Aorta (tissue), 5 donors: ENCODE measurements at places on chromosomes 3 and 15. TPM values are rescaled to one million over a fixed set of nuclear protein-coding genes. Genes with fewer than 3 reads are reported as not detected.

GRCh38 chr3:194269610-194270145, 81.5 kb downstream of the CPN2 start:
- DNase-seq = peak; percentile 92

GRCh38 chr15:87608238-87609028, 648.1 kb downstream of the NTRK3 start:
- no peak for DNase-seq

GRCh38 chr3:100740207-100740606, 30.9 kb downstream of the TFG start:
- DNase-seq = no peak

DNA sequence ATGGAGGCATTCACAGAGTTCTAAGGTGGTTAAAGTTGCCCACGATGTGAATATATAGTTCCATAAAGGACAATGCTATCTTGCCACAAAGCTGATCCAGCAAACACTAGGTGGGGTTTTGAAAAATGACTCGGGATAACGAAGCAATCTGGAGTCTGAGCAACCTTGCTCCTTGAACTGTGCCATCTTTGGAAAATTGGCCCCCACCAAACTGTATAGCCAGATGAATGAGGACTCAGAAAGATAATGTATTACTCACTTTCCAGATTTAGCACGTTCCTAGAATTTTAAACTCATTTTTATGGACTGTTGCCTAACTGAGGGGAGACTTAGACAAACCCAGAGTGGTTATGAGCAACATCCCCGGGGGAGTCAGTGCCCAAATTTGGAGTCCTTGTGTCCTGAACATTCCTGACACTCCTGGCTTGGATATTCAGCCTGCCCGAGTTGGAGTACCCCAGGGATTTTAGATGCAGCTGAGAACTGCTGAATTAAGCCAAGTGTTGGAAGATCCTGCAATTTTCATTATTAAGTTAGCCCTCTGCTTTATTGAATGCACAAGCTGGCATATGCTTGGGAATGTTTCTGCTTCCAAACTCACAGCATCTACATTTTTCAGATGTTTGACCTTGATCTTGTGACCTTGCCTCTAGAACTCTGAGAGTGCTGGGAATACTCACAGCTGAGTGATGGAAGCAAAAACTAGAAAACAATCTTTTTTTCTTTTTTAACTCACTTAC, 8.8 kb upstream of the MAGI1 start:
- DNase-seq = peak; percentile 85

- no peak for DNase-seq
Observed at GRCh38 chr3:123602325-123602724, 17.5 kb upstream of the HACD2 start.

DNA sequence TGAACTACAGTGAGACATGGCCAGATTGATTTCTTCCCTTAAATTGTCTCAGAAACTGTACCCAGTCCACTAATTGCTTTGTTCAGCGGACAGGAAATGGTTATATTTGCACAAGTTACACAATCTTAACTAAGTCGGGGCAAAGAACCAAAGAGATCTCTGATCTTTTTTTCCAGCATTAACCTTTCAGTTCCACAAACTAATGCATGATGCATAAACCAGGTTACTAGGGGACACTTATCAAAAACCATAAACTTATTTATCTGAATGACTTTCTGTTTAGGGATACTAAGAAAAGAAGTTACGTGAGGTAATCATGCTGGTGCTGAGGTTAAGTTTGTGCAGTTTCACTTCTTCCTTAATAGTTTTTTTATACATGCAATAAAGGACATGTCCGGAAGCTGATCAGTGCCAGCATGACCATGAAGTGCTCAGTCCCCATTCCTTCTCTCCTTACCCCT, 22.4 kb downstream of the FNDC3B start:
- no peak for DNase-seq

MRAS gene
- total RNA-seq = 68.1 TPM

- no peak for DNase-seq
Observed at GRCh38 chr3:160091441-160091840, 102.8 kb downstream of the IL12A start.

SERPINI1 gene
- total RNA-seq = 13.5 TPM

- DNase-seq = no peak
Observed at GRCh38 chr3:122678506-122678905, 2.1 kb upstream of the PARP14 start.

GRCh38 chr3:193771011-193771652, 178.1 kb downstream of the OPA1 start:
- DNase-seq = no peak

GRCh38 chr15:81524496-81524895, 150.5 kb upstream of the TMC3 start:
- no peak for DNase-seq

- no peak for DNase-seq
Observed at GRCh38 chr3:62835554-62836236, 39.5 kb downstream of the CADPS start.

HYKK gene
- 8.0 TPM for total RNA-seq

RYR3 gene
- total RNA-seq = 23.1 TPM

DNA sequence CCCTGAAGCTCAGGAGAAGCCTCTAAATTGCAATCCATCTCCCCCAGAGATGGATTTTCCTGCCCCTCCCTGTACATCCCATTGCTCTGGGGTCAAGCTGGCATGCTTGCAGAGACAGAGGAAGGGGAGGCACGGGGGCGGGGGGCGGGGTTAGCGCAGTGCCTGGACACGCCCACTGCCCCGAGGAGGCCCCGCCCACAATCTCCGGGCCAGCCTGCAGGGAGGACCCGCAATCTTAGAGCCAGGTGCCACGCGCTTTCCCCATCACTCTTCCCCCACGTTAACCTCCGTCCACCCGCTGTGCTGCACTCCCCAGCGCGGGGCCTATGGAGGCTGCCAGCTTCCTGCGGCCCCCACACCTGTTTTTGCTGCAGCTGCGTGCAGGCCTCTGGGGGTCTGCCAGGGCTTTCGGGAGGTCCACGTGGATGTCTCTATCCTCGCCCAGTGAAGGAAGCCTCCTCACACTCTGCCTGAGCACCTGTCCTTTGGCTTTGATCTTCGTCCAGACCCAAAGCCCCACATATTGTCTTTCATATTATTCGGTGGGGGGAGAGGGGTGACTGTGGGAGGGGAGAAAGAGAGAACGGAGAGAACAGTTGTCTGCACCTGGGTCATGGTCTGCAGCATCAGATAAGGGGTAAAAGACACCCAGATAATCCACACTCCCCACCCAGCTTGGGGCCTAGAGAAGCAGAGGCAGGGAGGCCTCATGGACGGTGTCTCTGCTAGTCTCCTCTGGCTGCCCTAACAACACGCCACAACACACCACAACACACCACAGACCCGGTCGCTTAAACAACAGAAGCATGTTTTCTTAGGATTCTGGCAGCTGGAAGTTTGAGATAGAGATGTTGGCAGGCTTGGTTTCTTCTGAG, 118.0 kb upstream of the MEF2A start:
- peak; percentile 77 for DNase-seq

- DNase-seq = no peak
Observed at GRCh38 chr3:141708367-141708766, 29.7 kb upstream of the RNF7 start.

TNK2 gene
- total RNA-seq = 81.3 TPM

- no peak for DNase-seq
Observed at GRCh38 chr3:169430707-169431404, 232.7 kb downstream of the MECOM start.

DNA sequence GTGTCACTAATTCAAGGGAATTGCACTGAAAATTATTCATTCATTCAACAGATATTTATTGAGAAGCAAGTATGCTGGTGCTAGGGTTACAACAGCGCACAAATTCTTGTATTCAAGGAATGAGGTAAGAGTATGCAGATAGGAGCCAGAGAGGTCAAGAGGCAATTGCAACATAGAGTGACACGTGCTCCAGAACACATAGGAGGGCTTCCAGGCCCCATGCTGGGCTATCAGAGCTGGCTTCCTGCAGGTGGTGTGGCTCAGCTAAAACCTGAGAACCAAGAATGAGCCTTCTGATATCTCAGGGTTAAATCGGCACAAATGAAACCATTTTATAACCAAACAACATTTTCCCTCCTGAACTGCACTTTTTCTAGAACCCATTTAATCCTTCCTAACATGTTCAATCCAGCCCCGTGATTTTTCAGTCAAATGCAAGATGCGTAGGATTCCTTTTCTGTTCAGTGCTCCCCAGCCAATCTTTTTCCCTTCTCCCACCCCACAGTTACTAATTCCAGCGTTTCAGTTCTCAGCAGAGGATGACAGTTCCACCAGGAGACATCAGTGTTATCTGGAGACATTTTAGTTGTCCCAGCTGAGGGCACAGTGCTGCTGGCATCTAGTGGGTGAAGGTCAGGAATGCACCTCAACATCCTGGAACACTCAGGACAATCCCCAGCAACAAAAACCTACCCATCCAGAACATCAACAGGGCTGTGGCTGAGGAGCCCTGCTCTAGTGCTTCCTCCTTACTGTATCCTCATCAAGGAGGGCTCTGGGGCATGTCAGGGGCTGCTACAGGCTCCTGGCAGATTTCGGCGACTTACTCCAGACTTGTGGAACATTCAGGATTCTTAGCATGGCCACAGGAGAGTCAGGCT, 13.1 kb downstream of the CCR5AS start:
- no peak for DNase-seq

DNA sequence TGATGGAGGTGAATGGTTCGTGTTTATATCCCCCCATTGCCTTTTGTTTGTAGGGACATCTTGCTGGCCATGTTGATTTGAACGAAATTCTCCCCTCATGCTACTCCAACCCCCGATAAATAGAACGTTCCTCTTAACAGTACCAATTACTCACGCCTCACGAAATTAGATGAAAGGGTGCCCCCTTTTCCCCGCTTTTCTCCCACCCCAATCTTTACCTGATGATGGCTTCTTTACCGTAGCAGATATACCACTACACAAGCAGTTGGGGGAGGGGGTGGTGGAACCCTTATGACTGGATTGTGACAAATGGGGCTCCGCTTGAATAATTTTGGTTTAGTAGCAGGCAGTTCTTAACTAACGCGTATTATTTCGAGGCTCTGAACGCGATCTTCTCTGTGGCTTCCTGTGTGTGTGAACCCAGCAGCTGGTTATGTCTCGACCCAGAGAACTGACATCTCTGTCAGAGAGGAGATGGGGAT, 1.1 kb downstream of the PIAS1 start:
- no peak for DNase-seq

SCN5A gene
- 2.0 TPM for total RNA-seq

NAALADL2 gene
- 19.0 TPM for total RNA-seq

PLSCR5 gene
- not detected for total RNA-seq

TMEM207 gene
- not detected for total RNA-seq

LYSMD2 gene
- total RNA-seq = 10.5 TPM

- DNase-seq = no peak
Observed at GRCh38 chr3:64220161-64220914, 4.9 kb downstream of the PRICKLE2 start.

- peak; percentile 86 for DNase-seq
Observed at GRCh38 chr3:125129512-125129997, 73.8 kb upstream of the HEG1 start.

DNA sequence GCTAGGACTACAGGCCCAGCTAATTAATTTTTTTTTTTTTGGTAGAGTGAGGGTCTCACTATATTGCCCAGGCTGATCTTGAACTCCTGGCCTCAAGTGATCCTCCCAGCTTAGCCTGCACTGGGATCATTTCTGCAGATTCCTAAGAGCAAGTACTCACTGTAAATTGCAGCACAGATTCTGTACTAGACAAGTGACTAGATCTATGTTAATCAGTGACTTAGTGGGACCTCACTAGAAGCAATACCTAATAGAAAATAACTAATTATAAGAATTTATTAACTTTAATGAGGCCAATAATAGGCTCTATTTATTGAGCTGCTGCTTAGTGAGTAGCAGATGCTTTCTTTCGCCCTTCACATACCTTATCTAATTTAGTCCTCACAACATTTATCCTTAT, 10.6 kb upstream of the UTS2B start:
- DNase-seq = no peak

LNP1 gene
- 5.1 TPM for total RNA-seq

- DNase-seq = no peak
Observed at GRCh38 chr15:96270581-96271172, 59.8 kb upstream of the NR2F2 start.

- no peak for DNase-seq
Observed at GRCh38 chr3:46965151-46965550, 11.4 kb downstream of the CCDC12 start.

SEMA3G gene
- total RNA-seq = 23.8 TPM

MTMR10 gene
- 12.5 TPM for total RNA-seq

DNA sequence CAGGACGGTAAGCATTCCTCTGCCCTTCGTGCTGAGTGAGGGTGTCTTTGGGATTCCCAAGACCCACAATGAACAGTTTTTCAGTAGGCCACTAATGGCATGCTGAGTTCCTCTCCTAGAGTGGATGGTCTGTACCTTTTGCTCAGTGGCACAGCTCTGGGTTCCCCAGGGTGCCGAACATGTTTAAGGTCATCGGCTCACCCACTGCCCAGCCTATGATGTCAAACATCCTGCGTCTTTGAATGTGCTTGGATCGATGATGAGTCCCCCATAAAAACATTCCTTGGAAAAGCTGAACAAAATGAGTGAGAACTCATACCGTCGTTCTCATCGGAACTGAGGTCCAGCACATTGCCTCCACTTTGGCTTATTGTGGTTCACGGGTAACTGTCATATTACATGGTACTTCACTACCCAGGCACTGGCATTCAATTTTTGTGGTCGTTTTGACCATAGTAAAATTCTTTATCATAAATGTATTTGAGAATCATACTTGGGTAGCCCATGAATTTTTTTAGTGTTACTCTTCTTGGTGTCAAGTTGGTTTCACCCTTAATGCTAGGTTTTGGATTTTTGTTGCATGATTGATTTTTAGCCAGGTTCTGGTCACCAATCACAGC, 118.2 kb downstream of the SNRPN start:
- no peak for DNase-seq

MLF1 gene
- total RNA-seq = 8.7 TPM

DUOX1 gene
- total RNA-seq = 4.5 TPM

GRCh38 chr3:58167431-58168351, 43.1 kb downstream of the DNASE1L3 start:
- peak; percentile 76 for DNase-seq

DNA sequence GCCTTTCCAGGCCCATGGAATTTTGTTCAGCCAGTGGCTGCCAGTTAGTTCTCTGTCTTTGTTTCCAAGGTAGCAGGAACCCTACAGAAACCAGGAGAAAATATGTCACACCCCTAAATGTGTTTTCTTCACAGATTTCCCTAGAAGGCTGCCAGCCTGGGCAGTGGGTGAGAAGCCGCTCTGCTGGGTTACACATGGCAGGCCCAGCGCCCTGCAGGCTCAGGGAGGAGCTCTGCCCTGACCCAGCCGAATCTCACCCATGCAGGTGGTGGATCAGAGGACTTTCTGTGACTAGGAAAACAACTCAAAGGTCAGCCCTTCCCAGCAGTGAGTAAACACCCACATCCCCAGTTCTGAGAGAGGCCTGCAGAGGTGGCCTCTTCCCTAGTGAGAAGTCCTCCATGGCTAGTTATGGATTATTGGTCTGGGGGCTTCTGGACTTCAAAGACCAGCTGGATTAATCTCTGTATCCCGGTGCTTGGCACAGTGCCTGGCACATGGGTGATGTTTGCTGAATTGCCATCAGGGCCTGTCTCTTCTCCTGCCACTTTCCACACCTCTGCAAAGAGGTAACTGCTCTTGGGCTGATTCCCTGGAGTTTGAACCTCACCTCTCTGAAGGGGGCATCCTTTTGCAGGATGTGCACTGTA, 34.7 kb upstream of the BDH1 start:
- DNase-seq = no peak

- DNase-seq = no peak
Observed at GRCh38 chr3:65401359-65402305, 637.1 kb downstream of the MAGI1 start.

FETUB gene
- not detected for total RNA-seq
